Natural killer cell treated with Interleukin-12 subunit alpha and Interleukin-12 subunit beta and Interleukin-15 and Interleukin-18, amount 100 ng/mL, for 72 hours (primary cell): ENCODE measurements at places on chromosomes 11 and 22. TPM values are rescaled to one million over a fixed set of nuclear protein-coding genes. Genes with fewer than 3 reads are reported as not detected.

The CCDC87 gene
- not detected for total RNA-seq

DNA sequence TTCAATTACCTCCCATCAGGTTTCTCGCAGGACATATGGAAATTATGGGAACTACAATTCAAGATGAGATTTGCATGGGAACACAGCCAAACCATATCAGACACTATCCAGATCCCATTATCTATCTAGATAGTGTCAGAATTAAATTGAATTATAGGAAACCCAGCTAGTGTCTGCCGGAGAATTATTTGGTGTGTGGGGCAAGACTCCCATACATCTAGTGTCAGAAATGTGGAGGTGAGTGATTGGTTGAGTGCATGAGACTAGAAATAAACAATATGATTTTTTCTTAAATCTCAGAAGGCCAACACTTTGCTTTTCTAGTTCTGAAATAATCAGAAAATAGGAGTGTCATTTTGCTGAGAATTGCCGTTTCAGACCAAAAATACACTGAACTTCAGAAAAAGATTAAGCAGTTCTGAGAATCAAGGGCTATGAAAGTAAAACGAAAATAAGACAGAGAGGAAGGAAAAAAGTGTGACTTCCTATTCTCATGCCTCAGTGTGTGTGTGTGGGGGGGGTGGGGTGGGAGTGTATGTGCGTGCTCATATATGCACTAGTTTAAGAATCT, 21.3 kb downstream of the CASP12 start:
- H3K4me3 ChIP-seq: peak overlapping the region; percentile 67
- H3K36me3 ChIP-seq: peaks cover 10% of the 10 kb centered on the region
- H3K27me3 ChIP-seq: no peaks in the 10 kb centered on the region
- DNase-seq: no peak
- peak overlapping the region; percentile 97 for H3K27ac ChIP-seq

DNA sequence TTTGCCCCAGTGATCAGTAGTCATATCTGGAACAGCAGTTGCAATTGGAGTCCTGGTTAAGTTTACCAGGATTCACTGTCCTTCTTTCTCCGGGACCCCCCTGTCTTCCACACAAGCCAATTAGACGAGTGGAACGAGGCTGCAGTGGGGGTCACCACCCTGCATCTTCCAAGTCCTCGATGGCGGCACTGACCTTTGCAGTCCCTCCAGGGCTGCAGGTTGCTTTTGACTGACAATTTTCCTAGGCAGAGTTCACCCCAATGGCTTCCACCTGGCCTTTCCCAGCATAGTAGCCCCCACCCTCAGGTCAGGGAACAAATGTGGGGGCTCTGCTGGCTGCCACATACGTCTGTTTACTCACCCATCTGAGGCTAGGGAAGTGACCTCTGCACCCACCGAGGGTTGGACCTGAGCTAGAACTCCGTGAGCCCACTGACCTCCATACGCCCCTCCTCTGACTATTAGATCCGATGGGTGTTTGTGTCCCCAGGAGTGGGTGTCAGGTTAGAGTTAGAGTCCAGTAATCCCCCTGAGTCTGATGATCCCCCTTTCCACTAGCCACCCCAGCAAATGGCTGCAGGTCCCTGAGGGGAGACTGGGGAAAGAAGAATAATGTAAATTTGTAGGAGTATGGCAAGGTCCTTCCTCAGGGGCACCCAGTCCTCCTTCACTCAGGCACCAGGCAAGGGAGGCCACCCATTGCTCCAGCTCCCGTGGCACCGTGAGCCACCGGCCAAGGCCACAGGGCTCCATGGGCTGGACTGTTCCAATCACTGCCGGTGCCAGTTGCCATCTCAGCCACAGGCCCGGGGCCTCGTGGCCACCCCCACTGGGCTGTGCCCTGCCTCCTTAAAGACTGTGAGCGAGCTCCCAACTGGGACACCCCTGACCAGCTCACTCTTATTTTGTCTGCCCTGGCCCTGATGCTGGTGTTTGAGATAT, 5.5 kb downstream of the C11orf21 start:
- no peaks in the 10 kb centered on the region for H3K27me3 ChIP-seq
- no peak overlapping the region for H3K27ac ChIP-seq

GRCh38 chr11:73358071-73358470, 18.1 kb upstream of the RELT start:
- H3K4me3 ChIP-seq: no peak overlapping the region
- DNase-seq: no peak
- no peaks in the 10 kb centered on the region for H3K27me3 ChIP-seq
- H3K27ac ChIP-seq: no peak overlapping the region
- no peaks in the 10 kb centered on the region for H3K36me3 ChIP-seq
- no peaks in the 10 kb centered on the region for H3K4me1 ChIP-seq

DNA sequence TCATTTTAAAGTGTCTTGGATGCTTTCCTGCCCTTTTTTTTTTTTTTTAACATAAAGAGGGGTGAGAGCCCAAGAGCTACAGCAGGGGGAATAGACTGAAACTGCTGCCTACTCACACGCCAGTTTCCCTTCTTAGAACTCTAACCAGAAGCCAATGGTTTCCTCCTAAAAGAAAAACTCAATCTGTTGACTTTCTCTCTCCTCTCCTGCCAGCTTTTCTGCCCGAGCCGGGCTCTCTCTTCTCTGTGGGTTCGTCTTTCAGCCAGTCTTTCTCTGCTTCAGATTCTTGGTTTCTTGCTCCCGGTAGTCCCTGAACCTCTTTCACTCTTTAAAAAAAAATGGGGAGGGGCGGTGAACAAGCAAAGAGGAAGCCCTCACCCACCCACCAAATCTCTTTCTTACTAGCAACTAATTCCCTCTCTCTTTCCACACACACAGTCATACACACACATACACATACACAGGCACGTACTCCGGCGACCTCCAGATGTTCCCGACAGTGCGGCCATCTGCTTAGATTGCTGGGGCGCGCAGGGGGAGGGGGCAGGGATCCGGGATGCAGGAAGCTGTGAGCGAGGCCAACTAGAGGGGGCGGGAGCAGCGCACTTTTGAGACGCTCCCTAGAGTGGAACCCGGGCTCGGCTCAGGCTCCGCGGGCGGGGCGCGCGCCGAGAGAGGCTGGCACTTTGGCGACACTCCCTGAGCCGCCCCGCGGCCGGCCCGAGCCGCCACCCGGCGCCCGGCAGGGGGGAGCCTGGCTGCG, 444 bp upstream of the TSKU start:
- no peak overlapping the region for H3K27ac ChIP-seq
- peaks cover 5% of the 10 kb centered on the region for H3K4me1 ChIP-seq
- DNase-seq: no peak
- H3K4me3 ChIP-seq: peak overlapping the region; percentile 54
- peaks cover 59% of the 10 kb centered on the region for H3K27me3 ChIP-seq

GRCh38 chr11:88861618-88862017, 204.2 kb downstream of the GRM5 start:
- H3K36me3 ChIP-seq: no peaks in the 10 kb centered on the region
- no peaks in the 10 kb centered on the region for H3K27me3 ChIP-seq
- DNase-seq: no peak
- H3K4me3 ChIP-seq: no peak overlapping the region
- no peak overlapping the region for H3K27ac ChIP-seq

The SPINDOC gene
- total RNA-seq: 34.3 TPM

The FLRT1 gene
- not detected for total RNA-seq

DNA sequence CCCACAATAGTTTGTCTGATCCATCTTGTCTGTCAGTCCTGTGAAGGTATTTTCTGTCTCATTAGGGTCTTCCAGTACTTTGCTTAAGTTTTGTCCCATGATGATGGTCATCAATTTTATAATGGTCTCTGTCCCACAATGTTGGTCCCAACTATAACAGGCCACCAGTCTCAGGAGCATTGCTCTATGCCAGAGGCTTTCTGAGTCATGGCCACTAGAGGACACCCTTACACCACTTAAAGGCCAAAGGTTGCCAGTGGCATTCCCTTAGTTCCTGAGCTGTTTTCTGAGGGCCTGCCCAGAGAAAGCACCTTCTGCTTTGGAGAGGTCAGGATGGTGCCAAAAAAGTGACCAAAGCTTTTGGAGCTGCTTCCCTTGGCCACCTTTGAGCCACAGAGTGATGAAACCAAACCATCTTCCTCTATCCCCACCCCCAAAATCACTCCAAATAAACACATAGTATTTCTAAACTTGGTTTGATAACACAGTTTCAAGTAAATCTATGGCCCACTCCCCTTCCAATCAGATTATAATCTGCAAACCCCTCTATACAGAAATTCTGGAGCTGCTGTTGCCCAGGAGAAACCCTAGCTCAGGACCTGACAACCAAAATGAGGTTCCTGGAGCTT, 19.3 kb downstream of the EIF3F start:
- H3K27me3 ChIP-seq: peaks cover 5% of the 10 kb centered on the region
- H3K4me3 ChIP-seq: no peak overlapping the region
- no peaks in the 10 kb centered on the region for H3K4me1 ChIP-seq
- H3K27ac ChIP-seq: no peak overlapping the region
- no peaks in the 10 kb centered on the region for H3K36me3 ChIP-seq
